ENCODE measurements at places on chromosomes 11 and 22.

DNA sequence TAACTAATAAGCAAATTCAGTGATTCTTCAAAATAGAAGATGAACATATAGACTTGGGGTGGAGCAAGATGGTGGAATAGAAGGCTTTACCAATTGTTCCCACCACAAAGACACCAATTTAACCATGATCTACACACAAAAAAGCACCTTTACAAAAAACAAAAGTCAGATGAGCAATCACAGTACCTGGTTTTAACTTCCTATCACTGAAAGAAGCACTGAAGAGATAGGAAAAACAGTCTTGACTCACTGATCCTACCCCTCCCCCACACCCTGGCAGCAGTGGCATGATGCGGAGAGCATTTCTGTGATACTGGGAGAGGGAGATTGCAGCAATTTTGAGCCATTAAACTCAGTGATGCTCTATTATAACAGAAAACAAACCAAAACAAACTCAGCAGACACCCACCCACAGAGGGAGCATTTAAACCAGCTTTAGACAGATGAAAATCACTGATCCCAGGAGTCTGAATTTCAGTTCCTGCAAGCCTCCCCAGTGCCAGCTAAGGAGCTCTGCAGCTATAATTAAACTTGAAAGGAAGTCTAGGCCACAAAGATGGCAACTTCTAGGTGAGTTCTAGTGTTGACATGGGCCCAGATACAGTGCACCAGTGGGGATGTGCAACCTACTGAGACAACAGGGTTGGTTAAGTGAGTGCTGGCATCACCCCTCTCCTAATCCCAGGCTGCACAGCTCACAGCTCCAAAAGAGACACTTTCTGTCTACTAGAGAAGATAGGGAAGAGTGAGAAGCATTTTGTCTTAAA lies 161.8 kb upstream of the GRIA4 start:
- no peak for DNase-seq

- no peak for DNase-seq
These were observed 115.6 kb upstream of the ZBED5 start for GRCh38 chr11:10973416-10973815.

GRCh38 chr22:49770547-49771265 lies 57.0 kb downstream of the BRD1 start:
- no peak for DNase-seq

DNA sequence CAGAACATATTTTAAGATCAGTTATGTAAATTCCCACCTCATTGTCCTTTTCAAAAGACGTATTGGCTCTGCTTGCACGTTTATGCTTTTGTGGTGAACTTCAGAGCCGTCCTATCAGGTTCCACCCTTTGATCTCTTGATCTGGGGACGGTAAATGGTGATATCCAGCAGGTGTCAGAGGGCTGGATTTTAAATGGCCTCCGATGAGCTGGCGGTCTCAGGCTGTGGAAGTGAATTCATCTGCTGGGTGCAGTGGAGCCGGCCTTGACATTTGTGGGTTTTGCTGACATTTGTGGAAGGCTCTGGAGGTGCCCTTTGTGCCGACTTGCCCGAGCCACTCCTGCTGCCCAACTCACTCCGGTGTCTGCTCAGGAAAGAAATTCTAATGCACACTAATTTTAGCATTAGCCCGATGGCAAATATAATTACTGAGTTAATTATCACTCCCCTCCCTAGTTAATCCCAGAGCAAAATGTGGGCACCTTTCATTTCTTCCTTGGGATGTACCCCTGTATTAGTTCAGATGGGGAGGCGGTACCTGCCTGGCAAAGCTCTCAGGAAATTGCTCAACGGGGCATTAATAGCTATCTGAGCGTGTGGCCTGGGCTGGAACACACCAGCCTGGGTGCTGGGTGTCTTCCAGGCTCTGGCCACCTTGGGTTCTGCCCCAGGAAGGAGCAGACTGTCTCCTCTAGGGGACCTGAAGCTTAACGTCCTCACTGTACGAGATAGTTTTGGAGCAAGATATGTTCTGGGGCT lies 9.1 kb downstream of the LRP5 start:
- DNase-seq: no peak

GRCh38 chr11:44133335-44133946 lies 38.0 kb downstream of the EXT2 start:
- peak; percentile 67 for DNase-seq

- peak; percentile 25 for DNase-seq
These were observed 22.9 kb upstream of the FGF3 start for GRCh38 chr11:69841859-69842698.

DNA sequence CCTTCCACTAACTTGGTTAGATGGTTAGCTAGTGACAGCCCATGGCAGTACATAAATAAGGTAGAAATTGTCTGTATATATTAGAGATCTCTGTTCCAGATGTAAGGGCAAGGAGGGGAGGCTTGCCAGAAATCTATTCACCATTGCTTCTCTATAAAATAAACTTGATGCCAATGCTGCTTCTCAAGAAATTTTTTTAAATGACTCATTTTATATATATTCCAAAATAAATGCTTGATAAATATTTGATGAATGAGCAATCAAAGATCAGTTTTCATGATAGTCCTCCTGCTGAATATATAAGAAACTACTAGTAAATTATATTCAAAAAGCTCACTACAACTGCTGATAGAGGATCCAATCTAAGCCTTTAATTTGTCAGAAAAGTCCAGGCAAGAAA lies 710.6 kb upstream of the CCDC179 start:
- peak; percentile 77 for DNase-seq

- DNase-seq: no peak
These were observed 98.5 kb upstream of the RAG2 start for GRCh38 chr11:36696550-36696949.
